ENCODE measurements at places on chromosomes 5 and 9. TPM values are rescaled to one million over a fixed set of nuclear protein-coding genes. Genes with fewer than 3 reads are reported as not detected.

DNA sequence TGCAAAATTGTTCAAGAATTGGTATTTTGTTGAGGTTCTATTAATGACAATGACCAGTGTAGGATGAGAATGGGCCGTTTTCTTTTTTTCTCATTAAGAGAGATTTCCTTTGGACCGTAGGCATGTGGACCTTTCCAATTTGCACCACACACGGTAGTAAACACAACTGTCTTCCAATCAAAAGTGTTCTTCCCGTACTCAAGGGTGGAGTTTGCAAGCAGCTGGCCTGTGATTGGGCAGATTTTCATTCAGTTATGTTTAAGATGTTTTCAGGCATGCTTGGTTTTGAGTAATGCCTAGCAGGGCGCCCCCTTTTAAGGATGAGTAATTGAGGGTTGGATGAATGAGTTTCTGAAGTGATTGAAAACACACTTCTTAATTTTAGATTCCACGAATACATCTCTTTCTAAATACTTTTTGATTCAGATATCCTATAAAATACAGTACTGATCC lies 2.5 kb downstream of the KDM3B start:
- DNase-seq, result no peak

The DAPK1 gene
- total RNA-seq, result 384 TPM

The CARTPT gene
- total RNA-seq, result not detected

DNA sequence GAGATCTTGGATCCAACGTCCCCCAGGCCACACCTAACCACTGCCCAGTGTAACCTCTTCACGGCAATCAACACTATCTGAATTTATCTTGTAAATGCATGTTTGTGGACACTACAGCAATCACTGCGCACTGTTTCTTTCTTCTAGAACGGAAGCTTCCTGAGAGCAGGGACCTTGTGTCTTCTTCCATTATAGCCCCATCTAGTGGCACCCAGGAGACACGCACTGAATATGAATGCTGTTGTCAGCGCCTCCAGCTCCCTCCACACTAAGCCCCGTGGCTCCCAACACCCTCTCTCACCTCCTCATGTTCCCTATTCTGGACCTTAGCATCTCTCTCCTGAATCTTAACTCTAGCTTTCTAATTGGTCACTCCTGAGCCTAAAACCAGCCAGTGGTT lies 72.7 kb downstream of the SMIM23 start:
- DNase-seq, result no peak

DNA sequence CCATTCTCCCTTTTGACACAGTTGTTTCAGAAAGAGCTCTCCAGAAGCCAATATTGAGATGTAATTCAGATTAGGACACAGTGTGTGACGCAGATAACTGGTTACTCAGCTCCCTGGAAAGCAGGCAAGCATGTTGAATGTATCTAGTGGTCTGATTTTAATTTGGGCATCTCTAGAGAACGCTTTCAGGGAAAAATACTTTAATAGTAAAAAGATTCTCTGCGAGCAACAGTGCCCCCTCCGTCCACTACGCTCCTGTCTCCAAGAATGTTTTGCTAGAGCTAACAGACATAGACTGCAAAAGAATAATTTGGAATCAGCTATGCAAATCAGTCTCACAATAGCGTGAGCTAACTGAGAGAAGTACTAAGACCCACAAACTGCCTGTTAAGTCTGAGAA lies 23.3 kb downstream of the CFAP90 start:
- no peak for DNase-seq

The PCDHA6 gene
- total RNA-seq, result 29.8 TPM

DNA sequence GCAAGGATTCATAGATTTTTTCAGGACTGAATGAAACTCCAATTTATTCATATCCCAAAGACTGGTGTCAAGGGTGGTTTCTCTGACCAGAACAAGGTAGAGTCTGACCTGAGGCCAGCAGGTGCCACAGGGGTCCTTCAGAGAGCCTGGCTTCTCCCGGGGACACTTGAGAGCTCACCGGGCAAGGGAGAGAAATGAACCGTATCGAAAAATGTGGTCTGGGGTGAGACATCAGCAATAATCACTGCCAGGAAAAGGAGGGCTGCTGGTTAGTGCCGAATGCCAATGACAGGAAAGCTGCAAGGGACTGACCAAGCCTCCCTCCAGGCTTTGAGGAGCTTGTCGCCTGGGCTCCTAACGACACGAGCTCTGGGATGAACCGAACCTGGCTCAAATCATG lies 142.7 kb downstream of the TTLL11 start:
- no peak for DNase-seq

- no peak for DNase-seq
Measured at GRCh38 chr9:123712399-123712798, 217.5 kb downstream of the DENND1A start.

The CNTLN gene
- total RNA-seq, result 11.3 TPM

The SPINK4 gene
- not detected for total RNA-seq

DNA sequence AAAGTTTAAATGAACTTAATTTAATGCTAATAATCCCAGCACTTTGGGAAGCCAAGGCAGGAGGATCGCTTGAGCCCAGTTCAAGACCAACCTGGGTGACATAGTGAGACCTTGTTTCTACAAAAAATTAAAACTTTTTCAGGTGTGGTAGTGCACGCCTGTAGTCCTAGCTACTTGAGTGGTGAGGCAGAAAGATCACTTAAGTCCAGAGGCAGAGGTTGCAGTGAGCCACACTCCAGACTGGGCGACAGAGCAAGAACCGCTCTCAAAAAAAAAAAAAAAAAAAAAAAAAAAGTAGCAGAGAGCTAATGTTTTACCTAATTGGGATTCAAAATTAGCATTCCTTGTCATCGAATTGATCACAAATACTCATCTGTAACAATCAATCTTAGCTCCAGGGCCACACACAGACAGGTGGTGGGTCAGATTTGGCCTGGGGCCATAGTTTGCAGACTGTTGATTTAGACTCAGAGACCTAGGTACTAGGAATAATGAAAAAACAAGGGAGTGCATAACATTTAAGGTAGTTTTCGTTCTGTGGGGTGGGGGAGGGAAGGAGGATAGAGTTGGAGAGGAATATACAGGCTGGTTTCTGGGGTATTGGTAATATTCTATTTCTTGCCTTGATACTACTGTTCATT lies 21.4 kb downstream of the HSDL2 start:
- no peak for DNase-seq

DNA sequence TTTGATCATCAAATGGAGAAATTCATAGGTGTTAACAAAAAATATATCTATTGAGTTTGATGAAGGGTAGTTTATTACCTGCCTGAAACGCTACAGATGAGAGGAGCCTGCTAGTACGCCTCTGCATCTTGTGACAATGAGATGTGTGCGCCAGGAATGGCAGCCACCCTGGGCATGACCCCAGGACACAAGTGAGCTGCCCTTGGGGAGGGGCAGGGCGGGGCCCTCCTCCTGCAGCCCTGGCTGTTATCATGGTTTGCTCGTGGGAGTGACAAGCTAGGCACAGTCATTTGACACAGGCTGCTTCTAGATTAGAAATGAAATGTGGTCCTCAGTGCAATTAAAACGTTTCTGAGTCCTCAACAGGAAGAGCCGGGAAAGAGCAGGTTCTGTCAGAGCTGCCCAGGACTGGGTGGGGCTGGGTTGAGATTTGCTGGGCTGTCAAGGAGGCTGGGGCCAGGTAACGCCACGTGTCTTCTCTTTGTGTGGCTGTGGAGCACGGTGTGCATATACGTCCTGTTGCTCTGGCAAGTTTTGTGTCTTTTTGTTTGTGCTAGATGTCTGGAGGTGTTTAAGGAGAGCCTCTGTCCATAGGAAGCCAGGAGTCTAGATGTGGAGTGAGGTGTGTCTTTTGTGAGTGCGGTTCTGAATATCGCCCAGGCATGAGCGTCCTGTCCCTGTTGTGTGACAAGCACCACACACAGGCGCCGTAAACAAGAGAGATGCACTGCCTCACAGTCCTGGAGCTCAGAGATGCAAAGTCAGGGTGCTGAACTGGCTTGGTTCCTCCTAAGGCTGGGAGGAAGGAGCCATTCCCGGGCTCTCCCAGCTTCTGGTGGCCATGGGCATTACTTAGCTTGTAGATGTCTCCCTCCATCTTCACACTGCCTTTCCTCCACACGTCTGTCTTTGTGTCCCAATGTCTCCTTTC lies 129.0 kb upstream of the IRX4 start:
- DNase-seq, result no peak

- no peak for DNase-seq
Measured at GRCh38 chr9:124267271-124267807, 9.6 kb downstream of the NEK6 start.

DNA sequence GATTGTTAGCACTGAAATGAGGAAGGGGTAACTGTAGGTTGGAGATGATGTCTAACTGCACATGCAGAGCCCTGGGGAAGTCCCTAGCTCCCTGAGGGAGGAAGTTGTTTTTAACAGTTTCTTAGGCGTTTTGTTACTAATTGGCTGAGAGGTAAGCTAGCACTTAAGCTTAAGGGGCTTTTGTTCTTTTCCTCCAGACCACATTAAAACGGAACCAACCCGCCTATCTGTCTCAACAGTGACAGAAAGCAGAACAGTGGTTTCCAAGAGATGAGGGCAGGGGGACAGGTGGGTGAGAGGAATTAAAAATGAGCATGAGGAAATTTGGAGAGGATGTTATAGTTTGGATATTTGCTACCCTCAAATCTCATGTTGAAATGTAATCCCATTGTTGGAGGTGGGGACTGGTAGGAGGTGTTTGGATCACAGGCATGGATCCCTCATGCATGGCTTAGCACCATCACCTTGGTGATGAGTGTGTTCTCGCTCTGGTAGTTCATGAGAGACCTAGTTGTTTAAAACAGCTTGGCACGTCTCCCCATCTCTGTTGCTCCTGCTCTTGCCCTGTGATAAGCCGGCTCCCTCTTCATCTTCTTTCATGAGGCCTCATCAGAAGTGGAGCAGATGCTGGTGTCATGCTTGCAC lies 38.9 kb downstream of the LYRM7 start:
- DNase-seq, result no peak

The FREM1 gene
- 1.7 TPM for total RNA-seq

The SAXO1 gene
- total RNA-seq, result 0.37 TPM

DNA sequence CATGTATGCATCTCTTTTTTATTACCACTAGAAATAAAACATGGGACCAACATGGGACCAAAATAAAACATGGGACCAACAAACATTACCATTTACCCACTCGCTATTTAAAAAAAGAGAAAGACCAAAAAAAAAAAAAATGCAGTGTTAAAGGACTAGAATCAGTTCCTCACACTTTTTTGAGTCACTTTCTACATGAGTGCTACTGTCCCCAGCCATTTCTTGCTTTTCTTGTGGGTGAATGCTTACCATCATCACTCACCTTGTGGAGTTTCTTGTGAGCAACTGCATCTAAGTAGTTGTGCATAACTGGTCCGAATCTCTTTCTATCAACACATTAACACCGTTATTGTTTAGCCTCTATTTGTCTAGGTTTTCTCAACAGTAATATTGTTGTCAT lies 493.6 kb upstream of the RIOK2 start:
- DNase-seq, result no peak

DNA sequence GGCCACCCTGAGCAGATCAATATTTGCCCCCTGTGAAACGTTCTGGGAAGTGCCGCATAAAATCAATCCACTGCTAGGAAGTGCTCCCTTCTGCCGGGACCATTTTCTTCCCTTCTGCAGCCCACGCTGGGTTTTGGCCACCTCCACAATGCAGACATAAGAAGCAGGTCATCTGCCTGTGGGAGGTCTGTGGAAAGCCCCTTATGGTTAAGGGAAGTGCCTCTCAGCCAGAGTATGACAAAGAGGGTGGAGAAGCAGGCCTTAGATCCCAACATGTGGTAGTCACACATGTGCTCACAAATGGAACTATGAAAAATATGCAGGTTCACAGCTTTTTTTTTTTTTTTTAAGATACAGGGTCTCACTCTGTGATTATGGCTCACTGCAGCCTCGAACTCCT lies 82.8 kb downstream of the SLC1A3 start:
- DNase-seq, result peak; percentile 35

Measured in glutamatergic neuron (in vitro differentiated cells).